ENCODE measurements at places on chromosomes 12 and 14.

GRCh38 chr14:89030921-89031320, 206.5 kb downstream of the TTC8 start:
- DNase-seq = no peak

- DNase-seq = no peak
Measured at GRCh38 chr12:51845482-51845881, 3.0 kb downstream of the FIGNL2 start.

- DNase-seq = no peak
Measured at GRCh38 chr12:91954326-91954725, 191.3 kb downstream of the BTG1 start.

- no peak for DNase-seq
Measured at GRCh38 chr14:31232081-31232480, 24.5 kb upstream of the HECTD1 start.

GRCh38 chr14:67420102-67420739, 8.3 kb upstream of the PLEK2 start:
- no peak for DNase-seq

DNA sequence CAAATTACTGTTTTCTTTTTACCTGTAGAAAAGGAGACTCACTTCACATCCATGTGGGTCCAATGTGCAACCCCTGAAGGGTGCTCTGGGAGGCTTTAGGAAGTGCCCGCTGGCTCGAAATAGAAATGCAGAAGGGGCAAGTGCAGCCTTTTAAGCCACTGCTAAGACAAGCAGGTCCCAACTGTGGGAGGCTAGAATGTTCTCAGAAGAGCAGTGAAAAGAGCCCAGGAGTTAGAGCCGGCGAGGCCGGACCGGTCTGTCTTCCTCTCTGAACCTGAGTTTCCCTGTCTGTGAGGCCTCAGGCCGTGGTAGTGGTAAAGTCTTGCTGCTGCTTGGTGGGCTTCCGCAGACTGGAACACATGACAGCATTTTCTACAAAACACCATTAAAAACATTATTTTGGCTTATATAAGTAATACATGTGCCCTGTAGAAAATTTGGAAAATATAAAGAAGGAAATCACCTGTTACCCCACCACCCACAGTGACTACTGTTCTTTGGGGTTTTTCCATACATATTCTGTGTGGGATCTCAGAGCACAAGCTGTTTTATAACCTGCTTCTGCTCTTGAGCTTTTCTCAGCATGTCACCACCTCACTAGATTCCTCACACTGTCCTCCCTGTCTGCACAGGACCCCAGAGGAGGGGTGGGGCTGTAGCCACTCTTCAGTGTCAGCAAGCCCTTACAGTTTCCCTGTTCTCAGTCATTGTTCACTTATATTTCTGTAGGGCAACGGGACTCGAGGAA, 6.0 kb downstream of the CKB start:
- no peak for DNase-seq
